SHP77 (cell line): ENCODE measurements at places on chromosomes 4 and X.

DNA sequence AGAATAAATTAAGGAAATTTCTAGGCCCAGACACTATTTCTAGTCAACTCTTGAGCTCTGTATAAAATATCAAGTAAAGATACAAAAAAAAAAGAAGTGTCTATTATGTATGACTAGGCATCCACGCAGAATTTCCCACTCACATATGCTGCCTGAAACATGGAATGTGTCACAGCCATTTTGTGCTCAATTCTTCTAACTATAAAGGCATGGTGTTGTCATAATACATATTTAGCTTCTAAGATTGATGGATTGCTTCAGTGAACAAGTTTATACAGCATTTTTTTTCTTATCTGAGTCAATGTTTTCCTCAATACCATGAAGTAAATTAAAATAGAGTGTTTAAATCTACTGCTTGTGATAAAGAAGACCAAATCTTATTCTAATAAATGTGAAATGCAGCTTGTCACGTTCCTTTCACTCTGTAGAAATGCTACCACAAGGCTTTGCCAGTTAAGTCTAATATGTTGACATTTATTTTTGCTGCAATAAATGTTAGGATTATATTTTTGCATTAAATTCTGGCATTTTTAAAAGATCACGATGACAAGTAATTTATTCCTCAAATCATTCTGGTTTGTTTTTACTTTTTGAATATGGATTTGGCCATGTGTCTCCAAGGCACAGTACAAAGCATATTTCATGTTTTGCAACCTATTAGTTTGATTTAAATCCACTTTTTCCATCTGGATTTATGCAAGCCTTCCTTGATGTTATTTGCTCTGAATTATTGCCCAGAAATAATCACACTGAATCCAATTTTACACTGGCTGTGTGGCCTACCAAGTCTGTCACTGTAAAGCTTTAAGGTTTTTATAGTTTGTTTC lies 1829.0 kb upstream of the PCDH7 start:
- no peak for DNase-seq

DNA sequence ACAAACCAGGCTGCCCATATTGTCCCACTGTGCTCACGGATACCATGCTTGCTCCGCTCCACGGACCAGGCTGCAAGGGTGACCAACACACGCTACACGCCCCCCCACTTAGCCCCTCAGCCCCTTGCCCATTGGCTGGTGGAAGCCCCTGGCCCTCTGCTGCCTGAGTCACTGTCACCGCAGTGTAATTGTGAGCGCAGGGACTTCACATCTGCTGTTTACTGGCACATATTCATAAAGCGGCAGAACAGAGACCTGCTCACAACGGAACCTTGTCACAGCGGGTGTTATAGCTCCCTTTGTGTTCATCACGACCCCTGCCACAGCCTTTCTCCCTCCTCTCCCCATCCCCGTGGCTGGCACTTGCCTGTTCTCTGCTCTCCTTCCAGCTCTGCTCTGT lies 83.7 kb downstream of the PSAPL1 start:
- no peak for DNase-seq

GRCh38 chrX:150565551-150565950 lies 2.9 kb upstream of the MTM1 start:
- DNase-seq = no peak

DNA sequence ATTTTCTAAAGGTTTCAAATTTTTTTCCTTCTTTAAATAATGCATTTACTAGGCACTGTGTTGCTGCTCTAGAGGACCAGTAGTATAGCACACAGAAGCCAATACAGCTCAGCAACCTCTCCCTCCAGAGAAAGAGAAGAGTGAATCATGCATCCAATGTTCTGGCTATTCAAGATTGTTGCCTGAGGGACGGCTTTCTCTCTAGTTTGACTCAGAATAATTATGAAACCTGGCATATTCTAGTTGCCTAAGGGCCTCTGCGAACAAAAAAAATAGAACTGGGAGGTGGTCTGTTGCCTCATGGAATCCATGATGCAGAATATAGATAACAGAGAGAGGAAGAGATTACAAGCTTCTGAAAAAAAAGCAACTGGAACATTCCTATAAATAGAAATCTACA lies 1233.3 kb upstream of the PABPC4L start:
- no peak for DNase-seq

DNA sequence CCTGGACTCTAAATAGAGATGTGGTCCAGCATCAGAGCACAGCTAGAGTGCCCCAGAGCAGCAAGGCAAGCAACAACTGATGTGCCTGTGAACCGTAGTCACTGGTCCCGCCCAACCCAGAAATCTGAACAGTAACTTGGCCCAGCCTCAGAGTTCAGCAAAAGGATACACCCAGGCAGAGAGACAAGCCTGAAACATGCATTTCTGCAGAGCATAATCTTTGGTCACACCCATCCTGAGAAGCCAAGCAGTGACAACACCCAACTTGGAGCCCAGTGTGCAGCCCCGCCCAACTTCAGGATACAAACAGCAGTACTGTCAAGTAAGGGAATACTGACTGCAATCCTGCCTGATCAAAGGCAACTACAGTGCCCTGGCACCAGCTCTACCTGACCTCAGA lies 78.9 kb downstream of the CCDC160 start:
- no peak for DNase-seq
